ENCODE measurements at places on chromosomes 7 and 10. TPM values are rescaled to one million over a fixed set of nuclear protein-coding genes. Genes with fewer than 3 reads are reported as not detected.

Gene ENO4
- 0.47 TPM for polyA plus RNA-seq

Gene ZNF853
- 13.6 TPM for polyA plus RNA-seq

Gene GRM3
- polyA plus RNA-seq, result 0.09 TPM

Gene PDAP1
- polyA plus RNA-seq, result 146 TPM

Gene WNT2
- 4.7 TPM for polyA plus RNA-seq

Gene CAV2
- 47.4 TPM for polyA plus RNA-seq

Gene TMEM196
- polyA plus RNA-seq, result 0.15 TPM

Gene NPTX2
- polyA plus RNA-seq, result 8.0 TPM

Gene CASP2
- polyA plus RNA-seq, result 21.4 TPM

Gene DNMBP
- polyA plus RNA-seq, result 17.5 TPM

Gene KBTBD2
- polyA plus RNA-seq, result 32.2 TPM

Gene ADAMTS14
- polyA plus RNA-seq, result 15.5 TPM

Gene CYP26C1
- not detected for polyA plus RNA-seq

Gene SFTPA1
- polyA plus RNA-seq, result not detected

Gene CDHR3
- polyA plus RNA-seq, result 7.9 TPM

Gene COBL
- 89.8 TPM for polyA plus RNA-seq

Gene TMEM140
- polyA plus RNA-seq, result 12.0 TPM

Gene DDC
- polyA plus RNA-seq, result 0.25 TPM

Gene WDR11
- 22.6 TPM for polyA plus RNA-seq
